Activated CD4-positive, alpha-beta memory T cell treated with anti-CD3 and anti-CD28 coated beads for 36 hours (primary cell): ENCODE measurements at places on chromosomes 6 and 20. TPM values are rescaled to one million over a fixed set of nuclear protein-coding genes. Genes with fewer than 3 reads are reported as not detected.

GRCh38 chr6:27503436-27504030 lies 30.6 kb upstream of the ZNF184 start:
- DNase-seq: peak; percentile 86

- peak; percentile 87 for DNase-seq
Observed at GRCh38 chr20:49541733-49542513, 26.0 kb downstream of the PTGIS start.

DNA sequence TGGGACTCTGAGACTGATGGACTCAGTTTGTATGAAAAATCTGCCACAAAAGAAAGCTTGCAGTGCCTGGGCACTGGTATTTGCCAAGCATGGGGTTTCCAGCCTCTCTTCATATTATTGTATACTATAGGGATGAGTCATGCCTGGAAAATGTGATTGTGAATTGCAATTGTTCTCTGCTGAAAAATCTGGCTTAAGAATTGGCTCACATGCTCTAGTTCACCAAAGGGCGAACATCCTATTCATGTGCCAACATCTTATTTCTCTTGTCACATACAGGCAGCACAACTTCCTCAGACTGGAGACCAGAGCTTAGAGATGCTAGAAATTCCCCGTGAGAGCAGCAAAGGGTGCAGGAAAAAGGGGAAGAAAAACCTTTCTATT lies 103.6 kb upstream of the KCNK16 start:
- DNase-seq: no peak

GRCh38 chr6:72810571-72811280 lies 188.9 kb downstream of the KCNQ5 start:
- no peak for DNase-seq

GRCh38 chr20:5513975-5514516 lies 197.3 kb upstream of the PROKR2 start:
- no peak for DNase-seq

GRCh38 chr6:109782491-109782999 lies 91.4 kb downstream of the FIG4 start:
- no peak for DNase-seq

GRCh38 chr20:5806457-5807263 lies 56.5 kb downstream of the SHLD1 start:
- no peak for DNase-seq

DNA sequence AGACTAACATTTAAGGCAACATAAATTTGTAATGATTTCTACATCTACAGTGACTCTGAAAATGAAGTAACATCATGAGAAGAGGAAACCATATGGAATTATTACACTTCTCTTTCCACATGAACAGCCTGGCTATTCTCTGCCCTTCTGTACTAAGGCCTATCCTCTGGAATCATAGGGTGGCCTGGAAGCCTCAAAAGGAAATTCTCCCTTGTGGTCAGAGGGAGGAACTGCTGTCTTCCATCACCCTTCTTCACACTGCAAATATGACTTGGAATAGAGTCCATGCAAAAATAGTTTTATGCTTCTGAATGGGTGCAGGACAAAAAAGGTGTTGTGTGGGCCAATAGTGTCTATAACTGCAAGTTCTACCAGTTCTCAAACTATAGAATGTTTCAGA lies 44.6 kb upstream of the SH3BGRL2 start:
- no peak for DNase-seq

- no peak for DNase-seq
Observed at GRCh38 chr6:167550941-167551627, 226.2 kb downstream of the TTLL2 start.

GRCh38 chr20:57797401-57797800 lies 87.6 kb upstream of the PMEPA1 start:
- no peak for DNase-seq

- no peak for DNase-seq
Observed at GRCh38 chr6:100891079-100891478, 9.9 kb upstream of the ASCC3 start.

- DNase-seq: no peak
Observed at GRCh38 chr20:52779125-52779524, 193.0 kb upstream of the TSHZ2 start.

GRCh38 chr6:136869451-136869850 lies 47.1 kb downstream of the PEX7 start:
- DNase-seq: no peak

GRCh38 chr6:133699741-133700385 lies 189.1 kb upstream of the TCF21 start:
- DNase-seq: no peak

DNA sequence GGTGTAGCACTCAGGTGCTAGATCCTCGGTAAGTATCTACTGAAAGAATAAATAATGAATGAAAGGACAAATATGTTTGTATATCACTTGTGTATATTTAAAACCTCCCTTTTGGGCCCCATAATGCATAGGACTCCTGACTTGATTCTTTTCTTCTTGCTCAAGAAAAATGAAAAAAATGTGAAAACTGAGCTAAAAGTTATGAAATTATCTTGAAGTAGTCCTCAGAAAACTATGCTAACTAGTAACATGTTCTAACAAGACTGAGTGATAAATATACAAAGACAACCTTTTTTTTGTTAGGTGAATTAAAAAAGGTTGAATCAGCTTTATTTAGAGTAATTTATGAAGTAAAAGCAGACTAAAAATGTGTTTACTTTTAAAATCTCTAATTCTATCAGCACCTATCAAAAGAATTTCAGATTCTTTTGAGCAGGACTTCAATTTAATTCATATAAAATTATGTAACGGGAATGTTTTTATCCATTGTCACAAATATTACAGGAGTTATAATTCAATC lies 247.8 kb upstream of the JAG1 start:
- DNase-seq: no peak

GRCh38 chr20:35699957-35700624 lies 886 bp downstream of the ROMO1 start:
- no peak for DNase-seq

DNA sequence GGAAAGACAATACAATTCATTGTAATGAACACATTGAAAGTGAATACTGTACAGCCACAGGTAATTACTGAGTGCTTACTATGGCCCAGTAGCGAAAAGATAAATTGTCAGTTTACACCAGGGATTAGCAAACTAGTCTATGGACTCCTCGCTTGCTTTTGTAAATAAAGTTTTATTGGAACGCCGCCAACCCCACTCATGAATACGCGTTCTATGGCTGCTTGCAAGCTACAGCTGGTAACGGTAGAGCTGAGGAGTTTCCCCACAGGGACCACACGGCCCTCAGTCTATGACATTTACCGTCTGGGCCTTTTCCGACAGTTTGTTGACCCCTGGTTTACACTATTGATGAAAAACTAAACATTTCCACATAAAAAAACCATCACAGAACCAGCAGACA lies 24.2 kb downstream of the LAMA5 start:
- no peak for DNase-seq

DNA sequence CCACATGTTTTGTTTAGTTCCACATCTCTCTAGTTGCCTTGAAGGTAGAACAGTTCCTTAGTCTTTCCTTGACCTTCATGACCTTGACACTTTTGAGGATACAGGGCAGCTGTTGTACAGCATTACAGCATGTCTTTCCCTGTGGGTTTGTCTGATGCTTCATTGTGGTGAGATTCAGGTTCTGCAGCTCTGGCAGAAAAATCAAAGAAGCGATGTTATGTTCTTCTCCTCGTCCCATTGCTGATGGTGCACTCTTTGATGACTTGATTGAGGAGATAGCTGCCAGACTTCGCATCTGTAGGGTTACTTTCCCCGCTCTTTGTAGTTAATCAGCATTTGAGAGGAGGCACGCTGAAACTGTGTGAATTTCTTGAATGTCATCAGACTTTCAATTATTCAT lies 12.0 kb downstream of the CEBPB start:
- no peak for DNase-seq

DNA sequence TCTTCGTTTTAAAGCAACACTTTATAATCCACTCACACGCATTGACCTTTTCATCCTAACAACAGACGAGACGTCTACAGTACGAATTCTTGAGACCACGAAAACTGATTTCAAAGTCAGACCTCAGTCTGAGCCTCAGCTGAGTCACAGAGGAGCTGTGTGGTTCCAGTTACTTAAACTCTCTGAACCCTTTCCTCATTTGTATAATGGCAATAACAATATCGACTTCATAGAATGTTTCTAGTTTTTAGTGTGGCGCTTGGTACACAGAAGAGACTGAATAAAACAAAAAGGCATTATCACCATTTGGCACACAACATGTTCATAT lies 236.9 kb downstream of the ATXN1 start:
- DNase-seq: peak; percentile 48

GRCh38 chr6:155011809-155012291 lies 16.7 kb downstream of the TIAM2 start:
- no peak for DNase-seq

DNA sequence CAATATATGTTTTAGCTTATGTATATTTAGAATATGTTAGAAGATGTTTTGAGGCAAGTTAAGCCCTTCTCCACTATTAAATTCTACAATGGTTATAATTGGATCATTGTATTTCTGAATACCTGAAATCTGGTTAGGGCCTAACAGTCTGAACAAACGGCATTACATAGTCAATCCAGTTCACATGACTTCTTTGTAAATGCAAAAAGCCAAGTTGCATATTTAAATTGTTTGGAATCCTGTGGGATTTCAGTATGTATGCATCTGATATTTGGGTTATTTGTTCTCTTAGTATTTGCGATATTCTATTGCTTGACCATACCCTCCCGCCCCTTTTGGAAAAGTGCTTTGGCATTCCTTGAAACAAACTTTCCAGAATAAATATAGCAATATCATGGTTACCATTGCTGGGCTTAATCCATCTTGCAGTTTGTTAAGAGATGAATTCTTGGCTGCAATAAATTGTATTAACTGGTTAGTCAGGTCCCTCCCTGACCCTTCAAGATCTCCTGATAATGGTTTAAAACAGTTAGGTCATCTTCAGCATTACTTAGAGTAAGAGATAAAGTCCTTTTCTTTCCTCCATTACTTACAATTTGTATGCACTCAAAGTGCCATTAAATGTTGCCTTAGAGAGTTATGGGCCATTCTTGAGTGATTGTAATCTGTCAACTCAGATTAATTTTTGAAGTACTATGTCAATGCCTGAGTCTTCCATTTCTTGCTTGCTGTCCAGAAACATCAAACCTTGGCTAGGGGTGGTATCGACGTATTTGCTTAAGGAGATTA lies 36.5 kb downstream of the LRRC1 start:
- no peak for DNase-seq

GRCh38 chr20:38126146-38126921 lies 38.7 kb downstream of the TGM2 start:
- no peak for DNase-seq

- no peak for DNase-seq
Observed at GRCh38 chr6:86581833-86582232, 355.5 kb upstream of the HTR1E start.

GRCh38 chr20:38120625-38120988 lies 44.5 kb downstream of the TGM2 start:
- DNase-seq: no peak

DNA sequence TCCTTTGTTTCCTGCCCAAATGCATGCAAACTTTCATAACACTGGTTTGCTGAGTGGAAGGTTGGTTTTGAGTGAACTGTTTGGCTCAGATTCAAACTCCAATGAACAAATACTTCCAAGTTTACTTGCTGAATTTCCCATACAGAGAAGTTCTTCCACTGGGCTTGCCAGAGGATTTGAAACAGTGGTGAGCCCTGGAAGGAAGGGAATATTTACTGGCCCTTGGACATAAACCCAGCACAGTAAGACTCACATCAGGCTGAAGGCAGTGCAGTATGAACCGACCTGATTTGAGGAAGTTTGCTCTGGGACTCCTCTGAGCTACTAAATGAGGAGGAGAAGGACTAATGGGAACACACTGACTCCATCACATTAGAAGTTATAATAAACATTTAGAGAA lies 3.8 kb downstream of the TRAF3IP2 start:
- DNase-seq: no peak

DNA sequence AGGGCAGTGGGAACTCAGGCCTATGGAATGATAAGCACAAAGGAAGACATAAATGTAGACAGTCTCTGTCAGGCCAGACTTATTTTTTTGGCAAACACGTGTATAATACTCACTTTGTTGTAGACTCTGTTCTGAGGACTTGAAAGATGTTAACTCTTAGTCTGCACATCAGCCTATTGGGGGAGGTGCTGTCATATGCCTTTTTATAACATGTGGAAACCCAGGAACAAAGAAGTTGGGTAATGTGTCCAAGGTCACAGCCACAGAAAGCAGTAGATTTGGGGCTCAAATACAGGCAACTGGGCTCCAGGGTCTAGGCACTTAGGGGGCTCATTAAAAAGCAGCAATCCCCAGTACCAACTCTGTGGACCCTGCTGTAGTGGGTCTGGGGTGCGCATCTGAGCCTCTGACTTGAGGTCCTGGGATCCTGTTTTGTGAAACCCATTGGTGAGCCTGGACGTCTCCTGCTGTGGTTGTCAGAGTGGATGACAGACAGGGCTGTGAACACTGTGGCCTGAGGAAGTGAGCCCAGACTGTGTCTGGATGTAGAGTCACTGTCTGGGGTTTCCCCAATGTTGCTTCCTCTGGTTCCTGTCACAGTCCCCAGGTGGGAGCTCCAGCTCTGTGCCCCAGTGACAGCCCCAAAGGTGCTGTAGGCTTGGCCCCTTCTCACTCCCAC lies 50.0 kb downstream of the CDH26 start:
- DNase-seq: no peak

GRCh38 chr6:105900125-105900937 lies 185.8 kb upstream of the PRDM1 start:
- DNase-seq: peak; percentile 40

- DNase-seq: no peak
Observed at GRCh38 chr6:24052590-24052961, 73.4 kb upstream of the NRSN1 start.

GRCh38 chr6:2102316-2102883 lies 143.0 kb downstream of the GMDS start:
- no peak for DNase-seq

GRCh38 chr6:99080191-99080590 lies 132.4 kb upstream of the FBXL4 start:
- no peak for DNase-seq

DNA sequence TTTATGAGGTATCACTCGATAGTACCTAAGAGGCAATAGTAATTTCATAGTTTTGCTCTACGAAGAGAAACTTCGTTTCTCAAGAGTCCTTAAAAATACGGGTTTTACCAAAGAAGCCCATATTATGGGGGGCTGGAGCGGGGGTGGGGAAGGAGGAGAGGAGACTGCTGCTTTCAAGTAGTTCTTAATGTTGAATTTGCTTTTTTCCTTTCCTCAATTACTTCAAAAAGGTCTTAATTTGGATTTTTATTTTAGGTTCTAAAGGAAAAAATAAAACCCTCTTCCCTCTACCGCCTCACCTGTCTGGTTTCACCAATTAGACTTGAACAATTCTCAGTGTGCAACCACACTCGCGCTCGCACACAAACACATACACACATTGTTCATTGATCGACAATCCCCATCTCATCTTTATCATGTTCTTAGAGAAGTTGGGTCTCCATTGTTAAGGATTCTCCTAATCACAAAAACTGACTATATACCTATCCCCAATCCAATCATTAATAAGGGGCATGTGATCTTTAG lies 97.2 kb downstream of the HFE start:
- no peak for DNase-seq

PRSS16 gene
- total RNA-seq: 2.3 TPM

ZSCAN31 gene
- 0.77 TPM for total RNA-seq

SLC35D3 gene
- not detected for total RNA-seq

BEND3 gene
- 4.4 TPM for total RNA-seq

SMIM28 gene
- total RNA-seq: not detected

TMEM170B gene
- 1.1 TPM for total RNA-seq

ARG1 gene
- not detected for total RNA-seq

OGFRL1 gene
- 4.3 TPM for total RNA-seq

XKR7 gene
- not detected for total RNA-seq

PKIB gene
- 0.52 TPM for total RNA-seq

PRRT1 gene
- 0.36 TPM for total RNA-seq

RAB32 gene
- 0.24 TPM for total RNA-seq

COL21A1 gene
- total RNA-seq: not detected

SLC16A10 gene
- total RNA-seq: 3.4 TPM

RCAN2 gene
- 5.4 TPM for total RNA-seq
